ENCODE measurements at places on chromosomes 5 and 9.

DNA sequence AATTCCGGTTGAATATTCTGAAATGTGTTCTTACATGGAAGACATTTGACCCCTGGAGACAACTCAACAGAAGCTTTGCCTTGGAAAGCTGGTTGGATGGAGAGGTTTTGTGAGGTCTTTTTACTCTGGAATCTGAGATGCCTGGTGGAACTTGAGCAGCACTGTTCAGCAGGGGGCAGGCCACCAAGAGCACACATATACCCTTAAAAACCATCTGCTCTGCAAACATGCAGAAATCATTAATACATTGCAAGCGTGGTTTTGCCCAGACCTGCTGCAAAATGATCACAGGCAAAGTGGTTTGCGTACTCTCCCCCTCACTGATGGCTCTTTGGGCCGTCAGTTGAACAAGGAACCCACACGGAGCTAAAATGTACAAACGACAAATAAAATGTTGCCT is 32.8 kb upstream of the DAP start:
- DNase-seq, result no peak

- DNase-seq, result no peak
Measured at GRCh38 chr9:137067860-137068538, 2.4 kb downstream of the SAPCD2 start.

- no peak for DNase-seq
Measured at GRCh38 chr5:147467973-147468508, 41.8 kb downstream of the DPYSL3 start.

DNA sequence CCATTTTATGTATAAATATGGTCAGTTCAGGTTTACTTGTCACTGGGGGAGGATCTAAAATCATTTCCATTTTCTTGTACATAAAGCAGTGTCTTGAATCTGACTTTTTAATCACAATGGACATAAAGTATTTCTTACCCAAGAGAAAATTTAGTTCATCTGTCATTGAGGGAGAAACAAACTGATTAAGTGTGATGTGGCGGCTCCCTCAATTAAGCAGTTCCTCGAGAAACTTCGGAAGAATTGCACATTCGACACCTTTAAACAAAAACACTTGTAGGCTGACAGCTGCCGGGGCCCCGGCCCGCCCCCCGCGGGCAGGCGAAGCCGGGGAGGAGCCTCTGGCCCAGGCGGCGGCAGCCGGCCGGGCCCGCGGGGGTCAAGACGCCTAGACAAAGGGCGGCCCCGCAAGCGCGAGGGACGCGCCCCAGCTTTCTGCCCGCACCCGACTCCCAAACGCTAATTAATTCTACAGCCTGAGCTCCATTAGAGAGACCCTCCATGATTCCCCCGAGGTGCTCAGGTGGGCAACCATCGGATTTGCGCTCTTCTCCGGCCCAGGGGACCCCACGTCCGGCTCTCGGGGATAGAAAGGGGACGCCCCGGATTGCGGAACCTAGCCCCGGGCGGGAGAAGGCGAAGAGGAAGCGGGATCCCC is 750 bp downstream of the TRIM36 start:
- no peak for DNase-seq

GRCh38 chr5:126280846-126281245 is 142.4 kb upstream of the GRAMD2B start:
- DNase-seq, result no peak

DNA sequence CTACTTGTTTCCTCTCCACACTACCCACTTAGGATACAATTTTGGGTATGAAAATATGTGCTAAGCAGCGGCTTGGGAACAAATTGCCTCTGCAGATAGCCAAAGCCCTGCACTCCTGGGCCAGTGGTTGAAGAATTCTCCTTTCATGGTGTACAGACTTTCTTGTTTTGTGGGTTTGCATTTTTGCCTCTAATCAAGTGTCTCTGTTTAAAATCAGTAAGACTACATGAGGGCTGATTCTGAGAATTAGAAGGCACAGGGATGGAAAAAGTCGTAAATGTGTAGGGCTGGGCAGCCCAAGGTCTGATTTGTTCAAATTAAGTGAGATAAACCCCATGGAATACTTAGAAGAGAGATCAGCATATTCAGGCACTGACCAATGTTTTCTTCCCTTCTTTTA is 103.7 kb upstream of the CD180 start:
- DNase-seq, result no peak

GRCh38 chr9:99057665-99058625 is 47.0 kb upstream of the TGFBR1 start:
- no peak for DNase-seq

DNA sequence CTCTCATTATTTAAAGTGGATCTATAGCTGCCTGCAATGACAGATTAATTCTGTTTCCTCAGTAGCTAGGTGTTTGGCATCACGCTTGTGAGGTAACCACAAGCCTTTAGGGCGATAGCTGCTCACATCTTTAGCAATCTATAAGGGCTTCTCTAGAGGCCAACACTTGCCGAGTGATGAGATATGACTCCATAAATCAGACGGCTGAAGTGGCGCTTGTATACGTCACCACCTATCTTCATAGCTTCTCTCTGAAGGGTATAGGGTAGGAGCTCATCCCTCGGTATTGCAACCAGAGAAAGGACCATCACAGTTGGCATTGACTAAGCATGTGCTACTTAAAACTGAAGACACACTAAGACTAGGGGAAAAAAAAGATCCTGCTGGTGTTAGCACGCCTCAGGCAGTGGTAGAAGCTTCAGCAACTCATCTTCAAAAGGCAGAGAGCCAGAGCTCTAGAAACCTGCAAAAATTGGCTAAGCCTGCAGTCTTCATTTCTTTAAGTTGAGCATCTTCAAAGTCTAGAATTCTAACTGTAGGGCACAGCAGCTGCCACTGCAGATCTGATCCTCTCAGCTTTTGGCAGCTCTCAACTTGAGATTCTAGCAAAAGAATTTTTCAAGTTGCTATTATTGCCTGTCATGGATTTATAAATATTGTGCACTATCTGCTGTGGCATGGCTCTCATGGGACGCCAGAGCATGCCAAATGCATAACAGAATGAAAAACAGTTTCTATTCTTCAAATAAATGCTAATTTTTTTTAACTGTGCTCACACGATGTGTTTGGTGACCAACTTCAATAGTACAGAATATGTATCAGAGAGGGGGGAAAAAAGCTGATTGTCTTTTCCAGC is 37.5 kb downstream of the PSMB7 start:
- no peak for DNase-seq

DNA sequence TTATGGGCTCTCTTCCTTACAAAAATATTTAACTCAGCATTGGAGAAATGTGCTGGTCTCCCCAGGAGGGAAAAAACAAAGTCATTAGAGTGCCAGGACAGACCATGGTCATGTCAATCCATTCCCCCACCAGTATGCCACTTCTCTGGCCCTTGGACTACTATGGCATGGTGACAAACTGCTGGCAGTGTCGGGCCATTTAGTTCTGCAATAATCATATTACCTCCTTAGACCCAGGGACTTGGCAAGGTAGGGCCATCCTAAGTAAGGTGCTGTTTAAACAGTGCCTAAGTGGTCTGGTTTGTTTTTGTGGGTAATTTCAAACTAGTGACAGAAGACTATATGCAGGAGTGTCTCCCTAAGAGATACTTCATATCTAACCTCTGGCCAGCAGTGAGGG is 177.8 kb upstream of the STK32A start:
- DNase-seq, result no peak

GRCh38 chr5:39201781-39202596 is 17.4 kb downstream of the FYB1 start:
- no peak for DNase-seq

DNA sequence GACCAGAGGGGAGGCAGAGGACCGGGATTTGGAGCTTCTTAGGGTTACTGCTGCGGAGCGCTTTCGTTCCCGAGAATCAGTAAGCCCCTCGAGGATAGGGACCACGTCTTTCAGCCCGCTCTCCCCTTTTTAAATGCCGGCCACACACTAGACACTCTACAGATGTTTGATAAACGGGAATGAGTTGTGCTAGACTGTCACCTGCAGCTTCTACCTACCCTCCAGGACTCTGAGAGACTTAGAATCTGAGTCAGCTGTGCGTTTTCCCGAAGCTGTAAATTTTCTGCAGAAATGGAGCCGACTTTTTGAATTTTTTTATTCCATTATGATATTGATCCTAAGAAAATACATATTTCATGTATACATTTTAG is 670 bp downstream of the CCDC171 start:
- DNase-seq, result no peak

- no peak for DNase-seq
Measured at GRCh38 chr9:107049046-107049802, 186.3 kb downstream of the ZNF462 start.

GRCh38 chr9:133795049-133795448 is 56.9 kb upstream of the SARDH start:
- DNase-seq, result no peak

Measured in esophagus squamous epithelium (tissue), 5 donors.